ENCODE measurements at places on chromosomes 7 and 10. TPM values are rescaled to one million over a fixed set of nuclear protein-coding genes. Genes with fewer than 3 reads are reported as not detected.

DNA sequence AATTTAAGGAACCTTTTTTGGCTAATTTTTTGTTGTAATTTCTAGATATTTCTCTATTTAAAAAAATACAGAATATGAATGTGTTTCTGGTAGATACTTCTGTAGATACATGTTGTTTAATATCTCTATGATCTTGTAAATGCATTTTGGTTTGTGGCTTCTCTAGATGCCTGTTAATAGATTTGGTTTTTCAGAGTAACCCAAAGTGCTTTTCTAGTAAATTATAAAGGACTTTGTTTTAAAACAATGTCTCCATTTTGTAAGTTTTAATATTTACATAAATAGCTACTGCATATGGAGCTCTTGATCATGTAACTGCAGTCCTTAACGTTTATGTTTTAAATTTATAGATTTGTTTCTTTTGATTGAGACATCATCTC, 88.5 kb downstream of the MDFIC start:
- no peak for DNase-seq

GRCh38 chr10:43846187-43846680, 197.6 kb upstream of the ZNF32 start:
- peak; percentile 19 for DNase-seq

- DNase-seq: no peak
Observed at GRCh38 chr10:124099604-124100003, 6.2 kb upstream of the CHST15 start.

DNA sequence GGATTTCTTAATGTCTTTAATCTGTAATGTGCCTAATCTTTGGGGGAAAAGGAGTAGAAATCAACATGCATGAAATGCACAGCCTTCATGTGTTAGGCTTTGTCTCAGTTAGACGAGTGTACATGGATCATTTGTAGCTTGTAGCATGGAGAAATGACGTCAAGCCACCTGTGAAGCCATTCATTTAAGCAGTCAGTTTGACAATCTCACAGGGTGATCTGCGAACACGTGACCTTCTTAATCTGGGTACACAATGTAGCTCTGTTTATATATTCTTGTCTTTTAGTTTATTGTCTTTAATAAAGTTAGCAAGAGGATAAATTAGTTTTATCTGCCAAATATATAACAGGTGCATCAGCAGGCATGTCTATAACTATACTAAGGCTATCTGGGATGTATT, 351.9 kb upstream of the LRGUK start:
- DNase-seq: no peak

ICA1 gene
- 2.7 TPM for total RNA-seq

ARPC1B gene
- total RNA-seq: 208 TPM

DNA sequence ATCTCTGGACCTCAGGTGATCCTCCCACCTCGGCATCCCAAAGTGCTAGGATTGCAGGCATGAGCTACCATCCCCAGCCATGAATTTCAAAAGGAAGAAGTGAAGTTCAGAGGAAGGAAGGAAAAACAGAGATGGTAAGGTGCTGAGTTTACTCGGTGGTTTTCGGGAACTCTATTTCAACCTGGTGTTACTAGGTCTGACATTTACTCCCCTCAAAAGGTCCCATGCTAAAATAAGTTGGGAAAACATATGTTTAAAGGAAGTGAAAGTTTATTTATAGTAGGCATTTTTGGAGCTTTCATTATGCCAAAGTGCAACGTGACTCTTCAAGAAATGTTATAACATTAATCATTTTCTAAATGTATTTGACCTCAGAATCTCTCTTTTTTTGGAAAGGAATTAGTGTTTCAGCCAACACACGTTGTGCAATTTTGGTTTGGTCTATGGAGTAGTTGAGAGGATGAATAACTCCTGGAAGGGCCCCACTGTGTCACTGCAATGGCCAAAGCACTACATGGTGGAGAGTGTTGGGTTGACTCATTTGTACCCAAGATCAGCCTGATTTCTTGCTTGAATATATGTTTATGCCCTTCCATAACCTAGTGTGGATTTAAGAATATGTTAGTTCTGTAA, 114.7 kb upstream of the FAM171A1 start:
- no peak for DNase-seq

GRCh38 chr10:120392245-120392644, 64.8 kb upstream of the PLPP4 start:
- no peak for DNase-seq

PPP1R3C gene
- total RNA-seq: 0.12 TPM

Data from activated T-cell treated with anti-CD3 and anti-CD28 coated beads, Interleukin-2, amount 50 U/mL, for 72 hours (primary cell).